ENCODE measurements at places on chromosomes 2 and 18. TPM values are rescaled to one million over a fixed set of nuclear protein-coding genes. Genes with fewer than 3 reads are reported as not detected.

The FAM110C gene
- 0.12 TPM for total RNA-seq

The LRPPRC gene
- 112 TPM for total RNA-seq

The KCNG2 gene
- total RNA-seq: not detected

The SKOR2 gene
- total RNA-seq: not detected

The NEU4 gene
- total RNA-seq: 0.25 TPM

The C2orf66 gene
- total RNA-seq: 0.11 TPM

The TRIM43 gene
- not detected for total RNA-seq

The ENOSF1 gene
- 25.1 TPM for total RNA-seq

The CAPN14 gene
- not detected for total RNA-seq

The CFAP221 gene
- total RNA-seq: 0.40 TPM

The TMEM131 gene
- total RNA-seq: 13.3 TPM

The SLC5A7 gene
- total RNA-seq: not detected

The EMILIN1 gene
- total RNA-seq: 0.64 TPM

The ASAP2 gene
- total RNA-seq: 39.8 TPM

The REEP1 gene
- total RNA-seq: 0.68 TPM

The ZSWIM2 gene
- total RNA-seq: not detected

The UGT1A6 gene
- total RNA-seq: 1.6 TPM
